Stimulated activated CD4-positive, alpha-beta T cell treated with anti-CD3 and anti-CD28 coated beads, Interleukin-1b, Interleukin-23, amount 100 ng/mL, for 1 hour (primary cell): ENCODE measurements at places on chromosomes 3 and 15.

GRCh38 chr3:112539825-112540650, 21.7 kb downstream of the ATG3 start:
- no peak for DNase-seq

- no peak for DNase-seq
Measured at GRCh38 chr3:13378155-13378554, 42.0 kb downstream of the NUP210 start.

DNA sequence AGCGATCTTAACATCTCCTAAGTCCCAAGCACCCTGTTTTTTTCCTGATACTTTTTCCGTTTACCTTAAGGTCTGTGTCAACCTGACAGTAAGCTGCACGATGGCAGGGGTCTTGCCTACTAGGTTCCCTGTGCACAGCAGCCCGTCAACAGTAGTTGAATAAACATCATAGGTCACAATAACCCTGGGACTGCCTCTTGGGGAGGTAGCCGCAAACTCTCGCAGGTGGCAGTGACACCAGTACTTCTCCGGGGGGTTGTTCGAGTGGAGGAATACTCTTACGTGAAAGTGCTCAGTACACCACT, 365 bp upstream of the PDCD6IP start:
- DNase-seq = no peak

- no peak for DNase-seq
Measured at GRCh38 chr3:117814975-117815374, 1105.4 kb downstream of the TUSC7 start.

- DNase-seq = no peak
Measured at GRCh38 chr3:78621061-78621716, 1146.6 kb downstream of the ROBO1 start.

DNA sequence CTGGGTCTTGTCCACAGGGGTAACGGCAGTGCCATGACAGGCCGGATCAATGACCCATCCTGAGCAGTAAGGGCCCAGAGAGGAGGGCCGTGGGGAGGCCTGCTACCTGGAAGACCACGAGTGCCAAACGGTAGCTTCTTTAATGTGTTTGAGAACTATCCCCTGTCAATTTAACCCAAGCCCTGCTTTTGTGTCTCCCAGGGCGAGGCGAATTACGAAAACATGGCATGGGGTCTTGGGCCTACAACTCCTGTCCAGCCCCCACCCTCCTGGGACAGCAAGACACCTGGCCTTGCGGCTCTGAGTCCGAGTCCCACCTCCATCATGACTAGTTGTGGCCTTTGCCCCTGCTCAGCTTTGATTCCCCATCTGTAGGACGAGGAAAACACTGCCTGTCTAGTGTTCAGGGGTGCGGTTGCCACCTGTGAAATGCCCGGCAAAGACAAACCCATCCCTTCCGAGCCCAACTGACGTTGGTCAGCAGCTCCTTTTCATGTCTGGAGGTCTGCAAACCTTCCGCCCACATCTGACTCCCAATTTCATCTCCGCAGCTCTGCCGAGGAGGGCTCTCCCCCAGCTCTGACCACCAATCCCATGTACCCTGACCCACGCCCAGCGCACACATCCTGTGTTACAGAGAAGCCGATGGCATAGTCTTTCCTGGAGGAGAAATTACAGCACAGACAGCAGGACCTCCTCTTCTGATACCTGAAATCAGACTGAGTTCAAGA, 28.9 kb upstream of the SNRPA1 start:
- DNase-seq = no peak
